ENCODE measurements at places on chromosomes 2 and 18.

DNA sequence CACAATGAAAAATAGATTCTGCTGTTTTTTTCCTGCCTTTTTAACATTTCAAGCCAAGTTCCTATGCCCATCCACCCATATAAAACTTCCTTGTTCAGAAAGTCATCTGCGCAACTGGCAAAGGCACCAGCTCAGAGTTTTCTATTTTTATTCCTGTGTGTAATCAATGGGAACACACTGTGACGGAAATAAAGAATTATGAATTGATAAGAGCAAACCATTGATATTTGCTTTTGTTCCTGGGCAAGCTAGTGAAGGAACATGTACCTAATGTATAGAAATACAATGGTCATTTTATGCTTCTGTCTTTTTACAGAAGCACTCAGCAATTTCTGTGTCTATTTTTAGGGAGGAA lies 30.8 kb upstream of the AAK1 start:
- no peak for DNase-seq

GRCh38 chr18:74115046-74115445 lies 32.6 kb downstream of the FBXO15 start:
- DNase-seq: no peak

DNA sequence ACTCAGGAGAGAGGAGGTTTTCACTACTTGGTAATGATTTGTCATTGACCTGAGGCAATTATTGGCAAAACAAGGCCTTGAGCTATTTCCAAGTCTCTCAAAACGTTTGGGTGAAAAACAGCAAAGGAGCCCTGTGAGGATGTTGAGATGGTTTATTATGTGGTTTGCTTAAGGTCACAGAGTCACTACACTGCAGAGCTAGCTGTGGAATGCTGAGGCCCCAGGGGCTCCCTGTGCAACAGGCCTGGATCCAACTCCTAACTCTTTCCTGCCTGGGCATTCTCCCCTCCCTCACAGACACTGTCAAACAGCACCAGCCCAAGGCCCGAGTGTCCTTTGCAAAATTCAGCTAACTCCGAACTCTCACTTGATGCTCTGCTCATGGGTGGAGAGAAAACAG lies 754.6 kb upstream of the SOX11 start:
- DNase-seq: no peak

- DNase-seq: no peak
Measured at GRCh38 chr2:151543876-151544275, 134.2 kb downstream of the RIF1 start.

GRCh38 chr2:118698564-118698963 lies 148.9 kb downstream of the EN1 start:
- DNase-seq: no peak

DNA sequence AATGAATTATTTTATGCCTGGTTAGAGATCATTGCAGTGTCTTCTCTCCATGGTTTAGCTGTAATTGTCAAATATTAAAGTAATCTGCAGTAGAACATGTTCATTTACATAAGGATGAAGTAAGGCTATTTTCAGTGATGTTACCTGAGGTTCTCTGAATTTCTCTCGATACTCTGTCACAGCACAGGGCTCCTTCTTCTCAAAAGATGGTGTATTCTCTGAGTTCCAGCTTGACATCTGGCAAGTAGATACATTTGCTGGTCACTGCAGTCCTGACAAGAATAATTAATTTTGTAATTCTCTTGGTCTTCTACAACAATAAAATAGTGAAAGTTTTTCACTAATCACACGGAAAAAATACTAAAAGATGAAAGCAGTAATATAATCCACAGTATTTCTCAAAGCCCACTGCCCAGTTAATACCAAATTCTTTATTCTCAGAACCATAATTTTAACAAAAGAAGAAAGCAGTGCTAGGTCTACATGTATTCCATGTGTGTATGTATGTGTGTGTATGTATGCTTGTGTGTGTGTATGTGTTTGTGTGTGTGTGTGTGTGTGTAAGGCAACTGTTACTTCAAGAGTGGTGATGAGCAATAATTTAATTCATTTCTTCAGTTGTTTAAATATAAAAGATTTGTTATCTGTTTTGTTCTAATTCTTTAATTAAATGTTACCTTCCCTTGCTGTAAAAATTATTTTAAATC lies 1165.5 kb upstream of the SLC39A10 start:
- DNase-seq: no peak

DNA sequence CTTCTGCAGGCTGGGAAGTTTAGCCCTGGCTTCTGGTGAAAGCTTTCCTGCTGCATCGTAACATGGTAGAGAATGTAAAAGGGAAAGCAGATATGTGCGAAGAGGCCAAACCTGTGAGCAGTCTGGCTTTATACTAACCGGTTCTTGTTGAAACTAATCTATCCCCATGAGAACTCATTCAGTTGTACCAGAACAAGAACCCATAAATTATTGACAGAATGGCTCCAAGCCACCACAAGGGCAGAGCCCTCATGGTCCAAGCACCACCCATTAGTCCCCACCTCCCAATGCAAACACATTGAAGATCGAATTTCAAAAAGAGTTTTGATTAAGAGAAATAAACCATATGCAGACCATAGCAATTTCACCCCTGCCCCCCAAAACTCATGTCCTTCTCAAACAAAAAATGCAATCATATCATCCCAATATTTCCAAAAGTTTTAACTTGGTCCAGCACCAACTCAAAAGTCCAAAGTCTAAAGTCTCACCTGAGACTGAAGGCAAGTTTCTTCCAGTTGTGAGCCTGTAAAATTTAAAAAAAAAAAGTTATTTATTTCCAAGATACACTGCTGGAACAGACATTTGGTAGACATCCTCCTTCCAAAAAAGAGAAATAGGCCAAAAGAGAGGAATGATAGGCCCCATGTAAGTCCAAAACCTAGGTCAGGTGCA lies 318.9 kb downstream of the CNTNAP5 start:
- DNase-seq: no peak

GRCh38 chr2:64787019-64787365 lies 133.3 kb upstream of the SERTAD2 start:
- no peak for DNase-seq

DNA sequence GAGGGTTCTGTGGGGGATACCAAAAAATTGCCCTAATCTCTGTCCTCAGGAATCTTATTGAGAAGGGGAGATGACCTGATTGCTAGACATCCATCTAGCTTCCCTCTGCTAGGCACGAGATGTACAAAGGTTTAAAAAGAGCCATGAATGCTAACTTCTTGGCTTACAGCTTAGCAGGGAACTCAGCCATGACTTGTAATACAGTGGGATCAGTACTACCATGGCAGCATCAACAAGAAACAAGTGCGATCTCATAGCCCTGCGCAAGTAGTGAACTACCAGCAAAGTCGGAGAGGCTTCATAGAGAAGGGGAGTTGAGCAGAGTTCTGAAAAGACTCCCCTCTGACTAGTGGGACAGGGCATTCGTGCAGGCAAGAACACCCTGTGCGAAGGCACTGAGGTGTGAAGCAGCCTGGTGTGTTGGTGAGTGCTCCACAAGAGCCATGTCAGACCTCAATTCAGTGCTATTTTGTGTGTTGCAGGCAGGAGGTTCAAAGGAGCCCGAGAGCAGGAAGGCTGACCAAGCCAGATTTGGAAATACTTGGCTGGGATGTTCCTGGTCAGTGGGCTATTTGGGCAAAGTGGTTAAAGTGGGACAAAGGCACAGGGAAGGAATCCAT lies 130.0 kb downstream of the FMNL2 start:
- DNase-seq: no peak

DNA sequence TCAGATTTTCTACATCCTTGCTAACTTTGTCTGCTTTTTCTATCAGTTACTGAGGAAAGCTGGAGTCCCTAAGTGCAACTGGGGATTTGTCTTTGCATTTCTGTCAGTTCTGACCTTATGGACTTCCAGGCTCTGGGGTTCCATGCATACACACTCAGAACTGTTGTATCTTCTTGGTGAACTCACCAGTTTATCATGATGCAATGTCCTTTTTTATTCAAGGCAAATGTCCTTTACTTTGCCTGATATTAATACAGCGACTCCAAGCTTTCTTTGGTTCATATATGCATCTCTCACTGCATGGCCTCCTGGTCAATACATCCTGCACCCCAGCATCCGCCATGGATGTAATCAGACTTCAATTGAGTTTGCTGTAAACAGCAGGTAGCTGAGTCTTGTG lies 44.7 kb downstream of the SLC66A2 start:
- no peak for DNase-seq

- no peak for DNase-seq
Measured at GRCh38 chr2:187188783-187189631, 259.0 kb downstream of the CALCRL start.

DNA sequence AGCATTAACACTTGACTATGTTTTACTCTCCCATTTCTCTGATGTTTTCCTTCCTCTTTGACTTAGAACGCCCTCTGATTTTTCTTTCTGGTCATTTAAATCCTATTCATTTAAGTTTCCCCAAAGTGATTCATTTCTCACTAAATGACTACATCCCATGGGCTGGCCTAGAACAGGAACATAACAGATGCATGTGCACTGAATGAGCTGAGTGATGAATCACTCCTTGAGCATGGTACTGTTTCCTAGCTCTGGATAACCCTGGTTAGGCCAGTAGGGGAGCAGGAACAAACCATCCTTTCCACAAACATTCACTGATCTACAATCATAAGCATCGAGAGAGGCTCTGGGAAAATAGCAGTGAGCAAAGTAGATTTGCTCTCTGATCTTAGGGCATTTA lies 221.9 kb upstream of the SETBP1 start:
- no peak for DNase-seq

GRCh38 chr2:175463589-175464310 lies 282.2 kb upstream of the ATP5MC3 start:
- DNase-seq: no peak

Data from stimulated activated naive CD8-positive, alpha-beta T cell treated with anti-CD3 and anti-CD28 coated beads, Interleukin-15, amount 100 ng/mL, for 72 hours (primary cell).